Esophagus squamous epithelium (tissue), 5 donors: ENCODE measurements at places on chromosomes 6 and 20.
A peak's percentile ranks its signal among the peaks of the same experiment; 100 is the strongest.

DNA sequence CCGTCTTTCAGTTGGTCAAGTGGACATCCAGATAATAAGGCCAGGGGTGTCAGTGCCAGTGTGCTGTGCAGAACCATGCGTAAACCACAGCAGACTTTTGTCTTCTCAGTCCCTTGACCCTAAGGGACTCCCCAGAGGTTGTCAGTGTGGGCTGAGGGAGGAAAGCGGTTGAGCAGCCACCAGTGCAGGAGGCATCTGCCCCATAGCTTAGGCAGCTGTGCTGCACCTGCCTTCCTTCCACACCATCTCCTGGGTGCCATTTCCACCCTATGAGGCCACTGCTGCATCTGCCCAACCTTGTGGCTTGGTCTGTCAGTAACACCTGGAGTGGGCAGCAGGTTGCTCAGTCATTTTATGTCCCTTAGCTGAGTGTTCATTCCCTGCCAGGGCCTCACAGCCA, 26.0 kb downstream of the PRPF6 start:
- H3K4me1 ChIP-seq = peaks cover 22% of the 10 kb centered on the region
- no peak overlapping the region for H3K27ac ChIP-seq
- DNase-seq = no peak
- no peak overlapping the region for H3K4me3 ChIP-seq

DNA sequence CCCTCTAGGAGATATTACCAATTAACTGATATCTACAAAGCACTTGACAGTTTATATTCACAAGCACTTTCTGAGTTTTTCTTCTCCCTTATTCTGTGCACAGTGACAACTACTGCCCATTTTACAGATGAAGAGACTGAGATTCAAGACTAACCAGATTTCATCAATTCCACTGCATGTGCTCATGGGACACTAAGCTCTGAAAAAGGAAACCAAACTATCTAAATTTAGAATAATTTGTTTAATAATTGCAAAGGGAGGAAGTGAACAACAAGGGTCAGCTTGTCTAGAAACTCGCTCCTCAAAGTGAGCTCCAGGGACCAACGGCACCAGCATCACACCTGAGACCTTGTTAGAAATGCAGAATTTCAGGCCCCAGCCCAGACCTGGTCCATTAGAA, 50.8 kb upstream of the MYLIP start:
- H3K27ac ChIP-seq = no peak overlapping the region
- peaks cover 37% of the 10 kb centered on the region for H3K4me1 ChIP-seq
- no peaks in the 10 kb centered on the region for H3K36me3 ChIP-seq
- no peaks in the 10 kb centered on the region for H3K27me3 ChIP-seq

DNA sequence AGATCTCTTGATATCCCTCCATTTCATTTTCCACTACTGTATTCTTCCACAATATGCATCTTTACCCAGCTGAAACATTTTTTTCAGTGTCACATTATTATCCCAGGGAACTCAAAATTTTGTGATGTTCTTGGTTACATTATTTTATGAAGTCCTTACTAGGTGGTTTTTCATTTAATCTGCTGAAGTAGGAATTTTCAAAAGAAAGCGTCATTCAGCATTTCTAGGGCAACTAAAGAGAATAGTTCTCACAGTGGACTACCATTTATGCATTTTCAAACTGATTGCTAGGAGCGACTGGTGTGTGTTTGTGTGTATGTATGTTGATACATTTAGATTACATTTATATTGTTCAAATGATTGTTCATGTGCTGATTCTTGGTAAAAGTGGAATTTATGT, 2.4 kb upstream of the TMEM30A start:
- no peak for DNase-seq
- H3K4me3 ChIP-seq = no peak overlapping the region
- H3K36me3 ChIP-seq = no peaks in the 10 kb centered on the region
- no peaks in the 10 kb centered on the region for H3K27me3 ChIP-seq
- H3K4me1 ChIP-seq = peaks cover 15% of the 10 kb centered on the region

DNA sequence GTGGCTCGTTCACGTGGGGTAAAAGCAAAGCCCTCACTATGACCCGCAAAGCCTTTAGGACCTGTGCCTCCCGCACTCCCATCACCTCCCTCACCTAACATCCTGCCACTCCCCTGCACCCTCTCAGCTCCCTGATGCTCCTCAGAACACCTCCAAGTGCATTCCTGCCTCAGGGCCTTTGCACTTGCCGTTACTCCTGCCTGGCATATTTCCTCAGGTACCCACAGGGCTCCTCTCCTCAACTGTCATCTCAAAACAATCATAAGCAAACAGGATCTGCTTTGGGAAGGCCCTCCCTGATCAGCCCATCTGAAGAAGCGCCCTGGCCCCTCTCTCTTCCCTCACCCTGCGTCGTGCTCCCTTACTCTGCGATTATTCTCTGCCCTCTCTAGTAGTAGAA, 49.1 kb downstream of the FGD2 start:
- H3K27ac ChIP-seq = peak overlapping the region; percentile 91
- peaks cover 78% of the 10 kb centered on the region for H3K4me1 ChIP-seq
- no peak for DNase-seq
- H3K27me3 ChIP-seq = no peaks in the 10 kb centered on the region
- no peaks in the 10 kb centered on the region for H3K36me3 ChIP-seq
- no peak overlapping the region for H3K4me3 ChIP-seq

DNA sequence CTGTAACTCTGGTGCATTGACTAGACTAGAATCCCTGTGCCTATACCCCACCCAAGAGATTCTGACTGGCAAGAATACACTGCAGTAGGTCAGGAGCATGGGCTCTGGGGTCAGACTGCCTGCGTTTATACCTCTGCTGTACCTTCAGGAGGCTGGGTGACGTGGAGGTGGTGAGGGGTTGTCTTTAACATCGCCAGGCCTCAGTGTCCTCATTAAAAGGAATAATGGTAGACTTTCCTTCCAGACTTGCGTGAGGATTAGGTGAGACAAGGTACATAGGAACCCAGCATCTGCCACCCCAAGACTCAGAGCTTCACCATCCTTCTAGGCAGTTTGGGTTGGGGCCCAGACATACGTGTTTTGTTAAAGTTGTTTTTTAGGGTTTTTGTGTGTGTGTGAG, 44.3 kb downstream of the TM9SF4 start:
- H3K27ac ChIP-seq = no peak overlapping the region
- no peaks in the 10 kb centered on the region for H3K27me3 ChIP-seq
- H3K4me1 ChIP-seq = peaks cover 10% of the 10 kb centered on the region
- H3K36me3 ChIP-seq = peaks cover 21% of the 10 kb centered on the region
- DNase-seq = no peak

DNA sequence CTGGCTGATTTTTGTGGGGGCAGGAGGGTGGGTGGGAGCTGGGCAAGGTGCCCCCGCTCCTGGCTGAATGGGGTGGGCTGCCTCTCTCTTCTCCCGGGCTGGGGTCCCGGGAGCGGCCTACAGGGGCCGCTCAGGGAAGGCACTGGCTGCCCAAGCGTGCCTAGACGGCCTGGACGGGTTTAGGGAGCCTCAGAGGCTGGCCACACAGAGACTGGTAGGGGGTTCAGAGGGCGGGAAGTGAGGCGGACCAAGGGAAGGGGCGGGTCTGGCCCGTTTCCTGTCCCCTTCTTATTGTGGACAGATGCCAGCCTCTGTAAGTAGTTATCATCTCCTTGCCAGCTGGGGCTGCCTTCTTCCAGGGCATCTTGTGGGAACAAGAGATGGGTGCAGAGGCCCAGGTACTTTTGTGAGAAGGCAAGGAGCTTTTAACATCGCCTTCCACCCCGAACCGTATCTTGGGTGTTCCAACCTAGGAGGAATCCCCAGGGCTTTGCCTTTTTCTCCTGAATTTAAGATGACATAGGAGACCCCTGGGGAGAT, 437 bp downstream of the CD40 start:
- H3K27me3 ChIP-seq = no peaks in the 10 kb centered on the region
- peaks cover 57% of the 10 kb centered on the region for H3K4me1 ChIP-seq
- no peak for DNase-seq
- peak overlapping the region; percentile 86 for H3K27ac ChIP-seq
- peak overlapping the region; percentile 53 for H3K4me3 ChIP-seq
- H3K36me3 ChIP-seq = no peaks in the 10 kb centered on the region

GRCh38 chr6:36839749-36840431, 646 bp upstream of the CPNE5 start:
- H3K4me3 ChIP-seq = peak overlapping the region; percentile 77
- no peak for DNase-seq
- peaks cover 19% of the 10 kb centered on the region for H3K4me1 ChIP-seq

DNA sequence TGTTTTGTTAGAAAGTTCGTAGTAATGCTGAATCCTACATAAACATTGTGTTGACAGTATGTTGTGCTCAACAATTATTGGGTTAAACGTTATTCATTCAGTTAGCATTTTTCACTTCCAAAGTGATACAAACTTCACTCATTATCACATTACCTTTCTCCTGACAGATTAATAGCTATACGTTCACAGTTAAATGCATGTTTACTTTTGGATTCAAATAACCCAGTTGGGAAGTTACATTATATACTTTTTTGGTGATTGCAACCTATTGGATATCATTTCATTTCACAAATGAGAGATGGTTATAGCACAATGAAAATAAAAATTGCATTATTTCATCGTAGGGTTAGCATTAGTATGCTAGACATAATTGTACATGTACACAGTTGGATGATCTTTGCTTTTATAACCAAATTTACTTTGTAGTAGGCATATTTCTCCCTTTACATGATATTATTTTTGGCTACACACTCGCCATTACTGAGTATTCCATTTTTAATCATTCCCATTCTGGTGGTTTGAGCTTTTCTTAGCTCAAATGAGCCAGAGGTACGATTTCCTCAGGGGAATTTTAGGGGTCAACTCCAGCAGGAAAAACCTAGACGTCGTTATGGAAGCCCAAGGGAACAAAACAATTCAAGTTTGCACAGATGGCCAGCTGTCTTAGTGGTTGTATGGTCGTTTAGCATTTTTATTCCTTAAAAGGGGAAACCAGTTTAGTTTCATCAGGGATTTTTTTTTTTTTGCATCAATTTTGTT, 2.1 kb upstream of the HIVEP1 start:
- no peaks in the 10 kb centered on the region for H3K36me3 ChIP-seq
- DNase-seq = no peak
- H3K4me1 ChIP-seq = peaks cover 50% of the 10 kb centered on the region
- H3K27me3 ChIP-seq = no peaks in the 10 kb centered on the region
- peak overlapping the region; percentile 93 for H3K4me3 ChIP-seq

DNA sequence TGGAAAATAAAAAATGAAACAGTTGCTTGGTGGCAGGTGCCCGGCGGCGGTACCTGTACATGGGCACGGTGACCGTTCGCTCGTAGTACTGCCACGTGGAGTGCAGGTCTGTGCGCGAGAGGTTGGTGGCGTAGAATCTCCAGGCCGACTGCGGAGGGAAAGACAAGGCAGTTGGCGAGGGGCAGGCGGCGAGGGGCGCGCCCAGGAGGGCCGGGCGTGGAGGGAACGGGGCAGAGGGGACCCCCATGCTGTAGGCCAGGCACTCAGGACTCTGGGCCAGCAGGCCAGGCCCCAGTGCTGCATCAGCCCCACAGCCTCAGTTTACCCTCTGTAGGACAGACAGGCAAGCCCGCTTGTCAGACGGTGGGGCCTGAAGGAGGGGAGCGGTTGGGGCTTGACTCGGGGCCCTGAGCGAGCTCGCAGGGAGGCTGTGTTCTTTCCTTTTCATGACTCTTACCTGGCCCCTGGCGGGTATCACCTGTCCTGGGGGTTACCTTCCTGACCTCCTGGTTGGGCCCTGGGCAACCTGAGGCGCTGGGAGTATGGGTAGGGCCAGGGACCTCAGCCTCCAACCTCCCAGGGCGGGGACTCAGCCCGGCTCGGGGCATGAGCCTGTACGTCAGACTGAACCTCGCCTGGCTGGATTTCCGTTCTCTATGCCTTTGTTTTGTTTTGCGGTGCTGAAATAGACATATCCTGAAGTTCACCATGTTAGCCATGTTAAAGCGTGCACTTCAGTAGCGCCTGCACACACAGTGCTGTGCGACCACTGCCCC, 38.5 kb downstream of the KCNQ2 start:
- no peaks in the 10 kb centered on the region for H3K27me3 ChIP-seq
- H3K27ac ChIP-seq = no peak overlapping the region
- H3K36me3 ChIP-seq = no peaks in the 10 kb centered on the region
- no peak for DNase-seq
- H3K4me1 ChIP-seq = no peaks in the 10 kb centered on the region
- no peak overlapping the region for H3K4me3 ChIP-seq

GRCh38 chr20:62603021-62603906, 39.0 kb upstream of the SLCO4A1 start:
- peak overlapping the region; percentile 83 for H3K27ac ChIP-seq
- H3K4me3 ChIP-seq = peak overlapping the region; percentile 30
- H3K4me1 ChIP-seq = peaks cover 41% of the 10 kb centered on the region

- H3K4me1 ChIP-seq = no peaks in the 10 kb centered on the region
- no peak for DNase-seq
- no peaks in the 10 kb centered on the region for H3K36me3 ChIP-seq
- no peak overlapping the region for H3K4me3 ChIP-seq
- H3K27me3 ChIP-seq = no peaks in the 10 kb centered on the region
These were observed 633.5 kb downstream of the RFPL4B start for GRCh38 chr6:112980676-112981075.

- no peak overlapping the region for H3K4me3 ChIP-seq
- H3K4me1 ChIP-seq = no peaks in the 10 kb centered on the region
- H3K27ac ChIP-seq = no peak overlapping the region
- H3K36me3 ChIP-seq = no peaks in the 10 kb centered on the region
These were observed 722.1 kb downstream of the EYS start for GRCh38 chr6:64984948-64985347.

DNA sequence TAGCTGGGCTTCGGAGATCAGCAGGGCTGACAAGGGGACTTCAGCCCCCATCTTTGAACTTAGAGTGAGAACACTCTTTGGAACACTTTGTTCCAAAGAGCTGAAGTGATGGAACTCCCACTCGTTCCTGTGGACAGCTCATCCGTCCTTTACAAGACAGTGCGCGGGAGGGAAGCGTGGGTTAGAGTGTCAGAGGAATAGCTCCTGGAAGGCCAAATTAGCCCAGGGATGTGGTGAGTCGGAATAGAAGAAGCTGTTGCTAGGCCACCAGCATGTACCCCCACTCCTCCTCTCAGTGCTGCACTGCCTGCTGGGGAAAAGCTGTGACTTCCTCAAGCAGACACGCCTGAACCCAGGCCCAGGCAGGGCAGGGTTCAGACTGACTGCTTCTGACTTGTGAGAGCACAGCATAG, 1.7 kb downstream of the SDCBP2 start:
- peak overlapping the region; percentile 27 for H3K4me3 ChIP-seq
- DNase-seq = no peak
- H3K27me3 ChIP-seq = no peaks in the 10 kb centered on the region
- peaks cover 48% of the 10 kb centered on the region for H3K4me1 ChIP-seq
- no peaks in the 10 kb centered on the region for H3K36me3 ChIP-seq

GRCh38 chr20:38032585-38033329, 499 bp downstream of the TTI1 start:
- peaks cover 13% of the 10 kb centered on the region for H3K36me3 ChIP-seq
- peak overlapping the region; percentile 91 for H3K4me3 ChIP-seq
- peaks cover 21% of the 10 kb centered on the region for H3K4me1 ChIP-seq
- H3K27me3 ChIP-seq = no peaks in the 10 kb centered on the region
- no peak for DNase-seq
